ENCODE measurements at places on chromosomes 3 and 15. TPM values are rescaled to one million over a fixed set of nuclear protein-coding genes. Genes with fewer than 3 reads are reported as not detected.

Gene COLQ
- 3.7 TPM for total RNA-seq

Gene DPPA4
- 1.5 TPM for total RNA-seq

Gene PLA2G4D
- total RNA-seq: 4.8 TPM

Gene ANKUB1
- total RNA-seq: not detected

GRCh38 chr15:100693451-100693850, 91.1 kb downstream of the ASB7 start:
- no peak for DNase-seq

- DNase-seq: no peak
Observed at GRCh38 chr15:76342382-76343201, 6.0 kb downstream of the ISL2 start.

- no peak for DNase-seq
Observed at GRCh38 chr3:161602475-161602874, 105.9 kb downstream of the OTOL1 start.

DNA sequence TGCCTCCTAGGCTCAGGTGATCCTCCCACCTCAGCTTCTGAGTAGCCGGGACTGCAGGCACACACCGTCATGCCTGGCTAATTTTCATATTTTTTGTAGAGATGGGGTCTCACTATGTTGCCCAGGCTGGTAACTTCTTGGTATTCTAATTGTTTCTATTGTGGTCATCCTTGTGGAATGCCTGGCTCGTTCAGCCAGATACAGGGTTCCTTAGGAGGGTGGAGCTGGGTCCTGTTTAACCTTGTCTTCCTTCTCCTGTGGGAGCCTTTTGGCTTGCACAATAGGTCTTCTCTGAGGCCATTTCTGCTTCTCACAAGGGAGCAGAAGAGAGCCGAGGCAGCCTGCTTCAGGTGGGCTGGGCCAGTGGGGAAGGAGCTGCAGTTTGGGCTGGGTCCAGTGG, 15.7 kb downstream of the PLEKHO2 start:
- no peak for DNase-seq

- no peak for DNase-seq
Observed at GRCh38 chr15:85579957-85580694, 199.7 kb downstream of the AKAP13 start.

DNA sequence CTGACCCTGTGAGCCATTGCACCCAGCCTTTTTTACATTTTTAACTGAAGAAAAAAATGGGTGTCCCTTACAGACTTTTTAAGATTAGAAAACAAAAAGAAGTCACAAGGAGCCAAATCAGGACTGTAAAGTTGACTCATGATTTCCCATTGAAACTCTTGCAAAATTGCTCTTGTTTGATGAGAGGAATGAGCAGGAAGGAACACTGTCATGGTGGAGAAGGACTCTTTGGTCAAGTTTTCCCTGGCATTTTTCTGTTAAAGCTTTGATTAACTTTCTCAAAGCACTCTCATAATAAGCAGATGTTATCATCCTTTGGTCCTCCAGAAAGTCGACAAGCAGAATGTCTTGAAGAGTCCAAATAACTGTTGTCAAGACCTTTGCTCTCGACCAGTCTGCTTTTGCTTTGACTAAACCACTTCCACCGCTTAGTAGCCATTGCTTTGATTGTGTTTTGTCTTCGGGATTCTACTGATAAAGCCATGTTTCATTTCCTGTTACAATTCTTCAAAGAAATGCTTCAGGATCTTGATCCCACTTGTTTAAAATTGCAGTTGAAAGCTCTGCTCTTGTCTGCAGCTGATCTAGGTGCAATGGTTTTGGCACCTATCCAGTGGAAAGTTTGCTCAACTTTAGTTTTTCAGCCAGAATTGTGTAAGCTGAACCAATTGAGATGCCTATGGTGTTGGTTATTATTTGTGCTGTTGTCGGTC, 369.4 kb downstream of the MAGI1 start:
- no peak for DNase-seq
